ENCODE measurements at places on chromosomes 7 and 10. TPM values are rescaled to one million over a fixed set of nuclear protein-coding genes. Genes with fewer than 3 reads are reported as not detected.

DNA sequence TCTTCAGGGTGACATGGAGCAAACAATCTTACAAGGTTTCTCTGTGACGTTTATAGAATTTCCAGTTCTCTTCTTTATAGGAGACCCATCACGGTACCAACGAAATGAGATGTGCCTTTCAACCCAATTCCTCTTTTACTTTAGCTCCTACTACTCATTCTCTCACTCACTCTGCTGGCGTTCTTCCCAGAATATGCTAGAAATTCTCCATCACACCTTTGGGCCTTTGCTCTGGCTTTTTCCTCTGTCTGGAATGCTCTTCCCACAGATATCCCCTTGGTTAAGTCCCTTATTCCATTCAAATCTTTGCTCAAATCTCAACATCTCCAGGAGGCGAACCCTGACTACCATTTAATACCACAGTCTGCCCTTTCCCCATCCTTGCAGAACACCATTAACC is 39.0 kb downstream of the SEMA3C start:
- DNase-seq: no peak

- DNase-seq: no peak
Observed at GRCh38 chr10:60335708-60336107, 54.0 kb downstream of the ANK3 start.

DNA sequence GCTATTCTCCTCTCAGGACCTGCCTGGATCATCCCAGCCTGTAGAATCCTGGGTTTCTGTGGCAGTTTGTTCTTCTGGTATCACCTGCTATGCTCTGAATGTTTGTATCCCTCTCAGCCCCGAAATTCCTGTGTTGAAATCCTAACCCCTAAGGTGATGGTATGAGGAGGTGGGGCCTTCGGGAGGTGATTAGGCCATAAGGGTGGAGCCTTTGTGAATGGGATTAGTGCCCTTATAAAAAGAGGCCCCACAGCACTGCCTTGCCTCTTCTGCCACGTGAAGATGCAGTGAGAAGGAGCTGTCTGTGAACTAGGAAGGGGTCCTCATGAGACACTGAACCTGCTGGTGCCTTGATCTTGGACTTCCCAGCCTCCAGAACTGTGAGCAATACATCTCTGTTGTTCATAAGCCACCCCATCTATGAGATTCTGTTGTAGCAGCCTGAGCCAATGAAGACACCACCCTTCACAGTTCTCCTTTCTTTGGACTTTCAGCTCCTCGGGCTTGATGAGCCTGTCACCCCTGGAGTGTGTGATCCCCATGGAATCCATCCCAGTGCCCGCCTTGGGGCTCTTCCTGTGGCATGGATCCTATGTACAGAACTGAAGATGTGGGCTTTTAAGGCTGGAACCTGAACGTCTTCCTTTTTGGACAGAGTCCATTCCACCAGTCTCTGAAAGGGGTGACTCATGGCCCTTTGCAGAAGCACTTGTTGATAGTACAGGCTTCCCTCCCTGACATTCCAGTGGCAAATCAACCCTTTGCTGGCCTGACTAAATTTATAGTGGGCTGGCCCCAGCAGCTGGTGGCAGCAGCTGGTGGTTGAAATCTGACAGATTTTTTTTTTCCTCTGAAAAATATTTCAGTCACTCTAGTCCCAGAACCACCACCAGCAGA is 138.0 kb downstream of the TACC2 start:
- DNase-seq: no peak

Gene ENKUR
- total RNA-seq: 0.49 TPM

Gene SH2B2
- 13.2 TPM for total RNA-seq
